ENCODE measurements at places on chromosomes 12 and 14.

- DNase-seq: no peak
Observed at GRCh38 chr14:74713395-74713735, 421 bp downstream of the FCF1 start.

- DNase-seq: no peak
Observed at GRCh38 chr14:91280129-91280528, 35.6 kb upstream of the GPR68 start.

DNA sequence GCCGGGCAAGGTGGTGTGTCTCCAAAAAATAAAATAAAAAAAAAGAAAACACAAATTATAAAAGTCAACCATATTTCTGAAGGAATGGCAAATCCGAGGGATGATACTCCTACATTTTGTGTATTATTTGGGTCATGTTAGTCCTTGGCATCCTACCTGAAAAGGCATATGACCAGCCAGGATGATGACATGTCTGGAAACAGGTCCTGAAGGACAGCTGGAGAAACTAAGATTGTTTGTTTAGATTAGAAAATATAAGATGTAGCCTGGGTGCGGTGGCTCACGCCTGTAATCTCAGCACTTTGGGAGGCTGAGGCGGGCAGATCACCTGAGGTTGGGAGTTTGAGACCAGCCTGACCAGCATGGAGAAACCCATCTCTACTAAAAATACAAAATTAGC, 47.6 kb upstream of the FOXJ2 start:
- no peak for DNase-seq

- no peak for DNase-seq
Observed at GRCh38 chr14:78446807-78447206, 276.6 kb downstream of the NRXN3 start.

DNA sequence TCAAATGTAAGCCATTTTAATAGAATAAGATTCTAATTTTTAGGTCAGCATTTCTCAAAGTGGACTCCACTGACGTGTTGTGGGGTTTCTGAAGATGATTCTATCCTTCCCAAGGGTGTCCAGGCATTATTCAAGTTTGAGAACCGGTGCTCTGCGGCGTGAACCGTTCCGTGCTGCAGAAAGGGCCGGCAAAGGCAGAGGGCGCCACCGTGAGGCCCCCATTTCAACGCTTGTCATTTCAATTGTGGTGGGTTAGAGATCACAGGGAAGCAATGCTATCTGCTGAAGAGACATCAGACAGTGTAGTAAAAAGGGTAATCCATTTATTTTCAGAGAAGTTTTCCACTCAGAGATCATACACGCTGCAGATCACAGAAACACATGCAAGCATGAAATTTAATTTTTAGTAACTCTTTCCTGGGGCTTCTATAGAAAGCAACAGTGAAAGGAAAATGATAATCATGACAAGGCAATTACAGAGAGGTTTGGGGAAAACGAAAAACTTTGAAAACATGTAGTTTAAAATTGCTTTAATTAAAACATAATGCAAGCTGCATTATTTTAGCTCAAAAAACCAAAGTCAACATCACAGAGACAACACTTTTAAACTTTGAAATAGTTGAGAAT, 201.7 kb downstream of the EXOC5 start:
- DNase-seq: no peak

GRCh38 chr12:31574803-31575575, 15.9 kb downstream of the DENND5B start:
- DNase-seq: peak; percentile 13

DNA sequence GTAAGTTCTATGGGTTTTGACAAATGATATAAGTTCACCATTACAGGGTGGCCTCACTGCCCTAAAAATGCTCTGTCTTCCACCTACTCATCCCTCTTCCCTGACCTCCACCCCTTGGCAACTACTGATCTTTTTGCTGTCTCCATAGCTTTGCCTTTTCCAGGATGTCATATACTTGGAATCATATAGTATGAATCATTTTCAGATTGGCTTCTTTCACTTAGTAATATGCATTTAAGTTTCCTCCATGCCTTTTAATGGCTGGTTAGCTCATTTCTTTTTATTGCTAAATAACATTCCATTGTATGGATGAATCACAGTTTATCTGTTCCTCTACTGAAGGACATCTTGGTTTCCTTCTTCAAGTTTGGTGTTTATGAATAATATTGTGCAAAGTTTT, 14.0 kb upstream of the PEX5 start:
- peak; percentile 73 for DNase-seq

GRCh38 chr14:76268700-76269099, 107.2 kb upstream of the ESRRB start:
- DNase-seq: no peak

GRCh38 chr12:111446631-111447570, 41.2 kb downstream of the SH2B3 start:
- DNase-seq: no peak

- DNase-seq: peak; percentile 86
Observed at GRCh38 chr12:80778005-80778541, 61.4 kb downstream of the MYF5 start.

GRCh38 chr14:68477461-68478085, 315.3 kb downstream of the ZFP36L1 start:
- no peak for DNase-seq

All from HCEC 1CT (cell line).